NCI-H774 (cell line): ENCODE measurements at places on chromosomes 5 and 9.

- DNase-seq, result no peak
These were observed 1.7 kb upstream of the PSAT1 start for GRCh38 chr9:78295177-78295575.

DNA sequence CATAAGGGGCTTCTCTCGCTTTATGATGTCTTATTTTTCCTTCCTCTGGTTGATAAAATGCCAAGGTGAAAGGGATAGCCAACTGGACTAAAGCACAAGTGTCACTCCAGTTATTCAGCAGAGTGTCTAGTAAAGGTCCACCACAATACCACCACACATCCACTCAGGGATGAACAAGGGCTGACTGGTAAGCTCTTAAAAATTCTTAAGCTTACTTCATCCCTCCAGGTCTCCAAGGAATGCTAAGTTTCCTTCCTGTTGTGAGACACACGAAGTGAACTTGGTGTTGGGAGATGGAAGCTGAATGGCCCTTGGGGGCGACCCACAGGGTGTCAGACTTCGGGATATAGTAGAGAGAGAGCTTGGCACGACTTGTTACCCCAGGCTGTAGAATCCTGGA lies 3.2 kb upstream of the HMGCS1 start:
- no peak for DNase-seq

DNA sequence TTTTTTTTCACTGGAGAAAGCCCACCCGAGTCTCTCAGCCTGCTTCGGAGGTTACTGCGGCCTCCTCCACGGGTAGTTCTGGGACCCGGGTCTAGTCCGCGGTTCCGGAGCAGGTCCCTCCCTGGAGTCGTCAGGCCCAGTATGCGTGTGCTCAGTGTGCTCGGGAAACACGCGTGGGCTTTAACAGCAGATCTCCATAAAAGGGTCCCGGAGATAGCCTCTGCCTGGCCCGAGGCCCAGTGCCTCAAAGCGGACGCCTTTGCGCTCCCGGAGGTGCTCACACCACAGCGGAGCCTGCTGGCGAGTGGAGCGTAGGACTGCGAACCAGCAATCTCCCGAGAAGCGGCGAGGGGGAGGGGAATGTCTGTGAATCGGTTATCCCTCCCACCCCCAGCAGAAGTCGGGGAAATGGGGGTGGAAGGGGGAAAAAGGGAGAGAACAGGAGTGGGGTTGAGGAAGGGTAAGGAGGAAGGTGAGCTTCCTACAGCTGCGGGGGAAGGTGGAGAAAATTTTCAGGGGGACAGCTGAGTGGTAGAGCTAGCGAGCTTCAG lies 28.7 kb downstream of the CDKN2A start:
- DNase-seq, result no peak

- DNase-seq, result no peak
These were observed 221.8 kb downstream of the SLC12A2 start for GRCh38 chr5:128305341-128305740.

- peak; percentile 27 for DNase-seq
These were observed 404 bp downstream of the MRNIP start for GRCh38 chr5:179858241-179858585.

GRCh38 chr5:157610990-157611389 lies 35.4 kb upstream of the ADAM19 start:
- no peak for DNase-seq

DNA sequence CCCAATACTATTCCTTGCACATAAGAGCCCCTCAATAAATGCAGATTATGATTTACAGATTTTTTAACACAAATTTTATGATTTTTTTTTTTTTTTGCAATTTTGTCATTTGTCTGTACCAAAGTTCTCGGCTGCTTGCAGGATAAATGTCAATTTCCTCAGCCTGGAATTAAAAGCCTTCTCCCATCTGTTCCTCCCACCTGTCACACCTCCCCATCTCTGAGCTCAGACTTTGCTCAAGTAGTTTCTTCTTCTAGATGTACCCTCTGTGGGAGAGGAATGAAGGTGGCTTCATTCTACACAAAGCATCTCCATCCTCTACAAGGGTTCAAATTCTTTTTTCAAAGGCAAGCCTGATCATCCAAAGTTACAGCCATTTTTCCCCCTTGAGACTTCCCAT lies 153.7 kb upstream of the GRAMD2B start:
- DNase-seq, result no peak

DNA sequence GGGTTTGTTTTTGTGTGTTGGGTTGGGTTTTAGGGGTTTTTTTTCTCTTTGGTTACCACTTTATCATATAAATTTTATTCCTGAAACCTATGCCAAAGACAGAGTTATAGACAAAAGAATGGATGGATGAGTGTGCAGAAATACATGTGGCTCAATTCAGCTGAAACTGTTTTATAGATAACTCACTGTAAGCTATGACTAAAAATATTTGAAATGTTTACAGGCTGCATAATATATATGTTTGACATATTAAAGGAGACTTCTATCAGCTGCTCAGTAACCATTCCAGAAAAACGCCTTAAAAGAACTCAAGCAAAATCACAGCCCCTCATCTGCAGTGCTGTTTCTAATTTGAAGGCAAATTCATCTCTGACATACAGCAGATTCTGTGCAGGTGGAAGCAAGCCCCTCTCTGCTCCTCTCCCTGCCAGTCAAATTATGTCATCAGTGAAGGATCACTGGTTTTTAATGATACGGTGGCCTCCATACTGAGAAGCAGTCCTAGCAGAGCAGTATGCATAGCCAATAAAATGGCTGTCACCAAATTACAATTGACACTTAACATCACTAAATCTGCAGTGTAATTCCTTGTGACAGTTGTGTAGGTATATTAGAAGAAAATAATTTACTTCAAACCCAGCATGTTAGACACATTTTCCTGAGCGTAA lies 301.6 kb downstream of the NR2F1-AS1 start:
- no peak for DNase-seq

- DNase-seq, result no peak
These were observed 40.1 kb upstream of the SUB1 start for GRCh38 chr5:32545102-32545800.

DNA sequence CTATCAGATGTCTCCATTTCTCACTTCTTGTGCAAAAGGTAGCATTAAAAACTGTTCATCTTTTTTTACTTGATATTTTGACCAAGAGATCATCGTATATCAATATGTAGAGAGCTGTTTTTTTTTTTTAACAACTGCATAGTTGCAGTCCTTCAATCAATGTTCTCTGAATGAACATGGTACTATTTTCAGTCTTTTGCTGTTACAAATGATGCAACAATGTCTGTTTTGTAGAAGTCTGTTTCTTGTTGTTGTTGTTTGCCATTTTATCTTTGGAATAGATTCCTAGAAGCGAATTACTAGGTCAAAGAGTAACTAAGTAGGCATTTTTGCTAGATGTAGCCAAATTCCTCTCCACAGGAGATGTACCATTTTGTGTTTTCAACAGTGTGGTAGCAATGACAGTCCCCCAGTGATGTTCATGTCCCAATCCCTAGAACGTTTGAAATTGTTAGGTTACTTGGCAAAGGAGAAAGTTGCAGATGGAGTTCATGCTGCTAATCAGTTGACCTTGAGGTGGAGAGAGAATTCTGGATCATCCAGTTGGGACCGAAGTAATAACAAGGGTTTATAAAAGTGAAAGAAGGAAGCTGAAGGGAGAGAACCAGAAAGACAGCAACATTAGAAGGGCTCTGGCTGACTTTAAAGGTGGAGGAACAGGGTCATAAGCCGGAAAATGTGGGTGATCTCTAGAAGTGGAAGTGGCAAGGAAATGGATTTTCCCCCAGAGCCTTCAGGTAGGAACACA lies 6.3 kb downstream of the MTREX start:
- DNase-seq, result no peak

DNA sequence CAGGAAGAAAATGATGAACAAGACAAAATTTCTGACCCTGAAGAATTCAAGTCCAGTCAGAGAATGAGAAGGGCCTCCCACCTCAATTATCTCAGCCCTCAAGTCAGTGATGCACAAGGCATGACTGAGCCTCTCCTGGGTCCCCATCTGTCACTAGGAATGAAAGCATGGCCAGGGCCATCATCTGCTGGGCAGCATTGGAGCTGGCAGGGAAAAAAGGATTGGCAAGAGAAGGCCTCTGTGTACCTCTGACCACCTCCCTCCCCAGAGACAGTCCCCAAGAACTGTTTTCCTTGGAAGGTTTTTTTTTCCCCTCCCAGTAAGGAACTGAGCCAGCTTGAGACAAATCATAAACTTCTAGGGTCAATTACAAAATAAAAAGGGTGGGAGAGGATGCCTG lies 76.7 kb downstream of the KLHL3 start:
- DNase-seq, result no peak

GRCh38 chr9:114202849-114203248 lies 47.5 kb downstream of the COL27A1 start:
- no peak for DNase-seq

- DNase-seq, result no peak
These were observed 53.7 kb upstream of the IRX4 start for GRCh38 chr5:1936413-1936812.

GRCh38 chr5:152723482-152723881 lies 318.4 kb upstream of the NMUR2 start:
- no peak for DNase-seq

- no peak for DNase-seq
These were observed 103.3 kb downstream of the FBXL17 start for GRCh38 chr5:108278285-108279240.

DNA sequence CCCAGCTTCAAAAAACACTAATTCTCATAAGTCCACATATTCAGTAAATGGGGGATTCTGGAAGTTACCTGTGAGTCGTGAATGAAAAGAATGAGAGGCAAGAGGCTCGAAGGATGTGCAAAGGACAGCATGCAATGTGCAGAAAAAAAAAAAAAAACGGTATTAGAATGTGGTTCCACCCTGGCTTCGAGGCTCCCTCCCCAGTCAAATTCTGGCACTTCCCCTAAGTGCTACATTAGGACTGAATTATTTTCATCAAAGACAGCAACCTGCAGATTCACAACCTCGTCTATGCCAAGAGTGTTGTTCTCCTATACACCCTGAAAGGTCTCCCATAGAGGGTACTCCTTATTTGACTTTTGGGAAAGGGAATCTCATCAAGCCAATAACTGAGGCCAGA lies 16.5 kb downstream of the CAPSL start:
- DNase-seq, result no peak

DNA sequence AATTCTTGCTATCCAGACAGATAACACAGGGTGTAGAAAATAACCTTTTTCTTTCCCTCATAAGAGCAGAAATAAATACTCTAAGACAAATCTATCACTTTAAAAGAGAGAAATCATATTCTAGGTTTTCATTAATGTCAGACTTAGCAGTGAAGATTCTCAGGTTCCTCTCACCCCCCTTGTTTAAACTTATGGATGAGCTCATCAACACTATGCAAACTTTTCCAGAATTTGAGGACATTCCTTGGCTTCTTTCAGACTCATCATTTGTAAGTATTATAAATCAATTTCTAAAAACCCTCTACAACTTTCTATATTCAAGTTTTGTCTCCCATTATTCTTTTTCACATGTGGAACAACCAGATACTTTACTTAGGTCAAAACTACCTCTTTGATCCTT lies 374.9 kb upstream of the TRPC7 start:
- no peak for DNase-seq

DNA sequence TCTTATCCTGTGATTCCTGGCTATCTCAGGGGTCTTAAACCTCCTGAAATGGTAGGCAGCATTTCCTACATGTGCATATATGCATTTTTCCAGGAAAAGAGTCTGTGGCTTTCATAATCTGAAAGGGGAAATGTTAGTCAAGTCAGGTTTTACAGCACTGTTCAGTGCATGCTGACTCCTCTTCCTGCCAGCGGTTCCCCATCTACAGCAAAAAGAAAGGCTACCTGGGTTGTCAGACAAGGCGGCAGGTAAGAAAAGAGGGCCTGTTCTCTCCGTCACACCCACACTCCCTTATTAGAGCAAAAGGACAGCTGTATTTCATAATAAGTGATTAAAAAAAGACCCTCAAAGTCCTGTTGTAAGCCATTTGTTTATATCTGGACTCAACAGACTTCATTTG lies 4.3 kb upstream of the SPATA6L start:
- no peak for DNase-seq

DNA sequence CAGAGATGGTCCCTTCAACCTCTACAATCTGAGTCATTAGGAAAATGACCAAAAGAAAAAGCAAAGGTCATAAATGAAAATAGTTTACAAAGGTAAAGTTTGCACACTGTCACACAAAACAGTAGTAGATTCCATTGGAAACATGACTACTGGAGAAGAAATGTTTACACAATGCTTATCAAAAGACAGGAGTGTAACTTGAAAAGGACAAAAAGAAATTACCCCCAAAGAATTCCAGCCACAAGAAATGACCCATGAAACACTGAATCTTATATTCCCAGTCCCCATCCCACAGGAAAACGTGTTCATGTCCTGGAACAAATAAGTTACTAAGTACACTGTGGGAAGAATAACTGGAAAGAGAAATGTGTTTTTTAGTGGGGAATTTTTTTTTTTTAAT lies 385.1 kb downstream of the SEMA5A start:
- no peak for DNase-seq

- DNase-seq, result peak; percentile 43
These were observed 12.0 kb downstream of the PBX3 start for GRCh38 chr9:125758986-125759763.

- no peak for DNase-seq
These were observed 18.6 kb downstream of the MED10 start for GRCh38 chr5:6359555-6360322.

DNA sequence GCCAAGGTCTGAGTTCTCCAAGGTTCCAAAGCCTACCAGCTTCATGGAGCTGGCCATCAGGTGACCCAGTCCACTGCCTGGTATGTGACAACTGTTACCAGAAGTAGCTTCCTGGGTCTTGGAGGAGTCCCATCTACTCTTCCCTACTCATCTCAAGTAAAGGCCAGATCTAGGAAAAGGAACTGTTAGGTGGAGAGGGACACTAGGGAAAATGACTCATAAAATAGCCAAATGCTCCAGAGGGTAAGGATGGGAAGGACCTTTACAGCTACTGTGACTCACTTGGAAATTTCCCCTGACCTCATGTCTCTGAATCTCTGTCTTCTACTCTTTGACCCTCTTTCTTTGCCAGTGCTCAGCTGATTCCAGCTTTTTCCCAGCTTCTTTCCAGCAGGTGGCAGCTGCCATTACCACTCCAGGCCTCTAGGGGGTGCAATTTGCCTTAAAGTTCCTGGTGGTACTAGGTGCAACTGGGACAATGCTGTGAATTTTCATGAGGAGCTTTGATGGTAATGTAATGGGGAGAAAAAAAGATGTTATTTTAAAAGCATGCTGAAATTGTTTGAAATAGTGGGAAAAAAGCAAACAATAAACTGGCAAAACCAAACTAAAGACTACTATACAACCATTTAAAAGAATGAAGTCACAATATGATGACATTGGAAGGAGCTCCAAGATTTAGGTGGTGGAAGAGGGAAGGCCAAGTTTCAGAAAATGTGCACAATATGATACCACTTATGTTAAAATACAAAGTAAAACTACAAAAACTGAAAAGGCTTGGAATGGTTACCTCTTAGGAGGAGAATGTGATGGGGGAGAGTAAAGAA lies 27.1 kb upstream of the MYORG start:
- peak; percentile 23 for DNase-seq

- no peak for DNase-seq
These were observed 2.3 kb upstream of the SLC46A2 start for GRCh38 chr9:112892981-112893380.

DNA sequence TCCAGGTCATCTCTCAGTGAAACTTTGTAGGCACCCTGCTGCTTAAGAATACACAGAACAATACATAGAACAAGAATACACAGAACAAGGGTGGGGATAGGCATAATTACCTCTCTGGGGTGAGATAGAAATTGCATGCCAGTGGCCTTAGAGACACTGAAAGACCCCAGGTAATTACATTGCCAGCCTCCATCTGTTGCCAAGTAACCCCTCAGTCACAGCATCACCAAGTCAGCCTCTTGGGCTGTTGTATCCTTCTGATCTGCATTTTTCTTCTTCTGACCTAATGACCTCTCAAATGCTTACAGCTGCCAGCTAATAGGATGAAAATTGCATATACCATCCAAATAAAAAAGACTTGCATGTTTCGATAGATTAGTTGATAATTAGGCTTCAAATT lies 167.7 kb downstream of the GRIA1 start:
- DNase-seq, result no peak
